AG09319 (cell line): ENCODE measurements at places on chromosomes 6 and 20.

GRCh38 chr6:105545947-105546731 lies 143.3 kb upstream of the PREP start:
- DNase-seq = peak; percentile 78

GRCh38 chr6:235763-236360 lies 56.4 kb upstream of the DUSP22 start:
- DNase-seq = peak; percentile 11

DNA sequence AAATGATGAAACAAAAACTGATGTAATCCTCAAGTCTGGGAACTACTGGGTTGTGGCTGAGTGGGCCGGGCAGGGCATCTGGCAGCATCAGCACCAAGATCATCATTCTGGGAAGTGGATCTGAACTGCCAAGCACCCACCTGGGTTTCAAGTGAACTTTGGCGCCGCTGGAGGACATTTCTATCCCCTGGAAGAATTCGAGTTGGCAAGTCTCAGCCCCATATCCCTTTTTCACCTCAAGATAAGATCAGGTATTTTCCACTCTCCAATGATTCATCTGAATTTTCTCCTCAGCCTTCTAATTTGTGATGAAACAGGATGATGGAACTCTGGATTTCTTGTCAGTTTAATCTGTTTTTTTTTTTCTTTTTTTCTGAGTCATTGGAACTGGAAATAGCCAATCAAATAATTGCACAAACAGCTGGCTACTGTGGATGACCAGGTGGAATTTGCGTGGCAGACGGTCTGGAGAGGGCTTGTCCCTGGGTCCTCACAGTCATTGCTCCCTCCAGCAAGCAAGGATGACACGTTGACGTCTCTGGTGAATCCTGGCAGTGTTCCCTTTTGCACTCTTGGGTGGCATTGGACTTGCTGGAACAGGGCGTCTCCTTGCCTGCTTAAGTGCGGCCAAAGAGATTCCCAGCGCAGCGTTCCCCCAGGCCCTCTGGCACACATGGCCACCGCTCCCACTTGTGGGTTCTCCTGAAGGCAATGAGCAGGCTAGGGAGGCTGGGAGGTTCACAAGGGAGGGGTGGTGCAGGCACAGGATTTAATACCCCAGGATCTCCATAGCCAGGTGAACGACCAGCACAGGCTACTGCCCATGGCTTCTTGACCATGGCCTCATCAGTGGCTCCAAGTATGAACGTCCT lies 80.4 kb downstream of the DHX35 start:
- DNase-seq = no peak

GRCh38 chr6:20565342-20565741 lies 31.1 kb downstream of the CDKAL1 start:
- no peak for DNase-seq

- no peak for DNase-seq
Observed at GRCh38 chr6:17289630-17290061, 8.5 kb downstream of the RBM24 start.

DNA sequence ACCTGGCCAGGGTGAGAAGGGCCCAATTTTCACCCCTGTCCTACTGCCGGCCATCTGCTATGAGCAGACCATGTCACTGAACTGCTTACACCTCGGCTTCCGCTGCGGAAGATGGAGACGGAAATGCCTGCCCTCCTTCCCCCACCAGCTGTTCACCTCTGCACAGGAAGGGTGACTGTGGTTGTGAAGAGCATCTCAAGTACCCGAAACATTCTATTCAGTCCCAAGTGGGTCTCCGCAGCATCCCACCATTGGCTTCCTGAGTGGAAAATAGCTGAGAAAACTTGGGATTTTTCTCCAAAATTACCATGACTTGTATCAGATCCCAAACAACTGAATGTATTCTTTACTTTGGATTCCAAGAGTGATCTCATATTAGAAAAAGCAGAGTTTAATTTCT lies 16.1 kb downstream of the DOK5 start:
- DNase-seq = no peak

DNA sequence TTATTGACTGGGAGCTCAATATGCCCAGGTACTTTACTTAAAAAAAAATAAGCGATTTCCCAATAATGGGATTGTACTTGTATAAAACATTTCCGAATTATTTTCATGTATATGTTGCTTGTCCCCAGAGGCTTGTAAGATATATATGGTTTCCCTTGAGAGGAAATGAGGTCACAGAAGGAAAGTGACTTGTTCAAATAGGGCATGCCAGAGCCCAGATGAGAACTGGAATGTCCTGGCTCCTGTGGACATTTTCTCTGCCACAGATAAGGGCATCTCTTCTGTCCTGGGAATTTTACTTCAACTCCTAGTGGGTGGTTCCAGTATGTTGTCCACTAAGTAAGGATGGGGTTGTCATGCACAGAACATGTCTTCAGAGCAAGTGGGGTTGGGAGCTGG lies 63.0 kb downstream of the LYRM2 start:
- DNase-seq = no peak

DNA sequence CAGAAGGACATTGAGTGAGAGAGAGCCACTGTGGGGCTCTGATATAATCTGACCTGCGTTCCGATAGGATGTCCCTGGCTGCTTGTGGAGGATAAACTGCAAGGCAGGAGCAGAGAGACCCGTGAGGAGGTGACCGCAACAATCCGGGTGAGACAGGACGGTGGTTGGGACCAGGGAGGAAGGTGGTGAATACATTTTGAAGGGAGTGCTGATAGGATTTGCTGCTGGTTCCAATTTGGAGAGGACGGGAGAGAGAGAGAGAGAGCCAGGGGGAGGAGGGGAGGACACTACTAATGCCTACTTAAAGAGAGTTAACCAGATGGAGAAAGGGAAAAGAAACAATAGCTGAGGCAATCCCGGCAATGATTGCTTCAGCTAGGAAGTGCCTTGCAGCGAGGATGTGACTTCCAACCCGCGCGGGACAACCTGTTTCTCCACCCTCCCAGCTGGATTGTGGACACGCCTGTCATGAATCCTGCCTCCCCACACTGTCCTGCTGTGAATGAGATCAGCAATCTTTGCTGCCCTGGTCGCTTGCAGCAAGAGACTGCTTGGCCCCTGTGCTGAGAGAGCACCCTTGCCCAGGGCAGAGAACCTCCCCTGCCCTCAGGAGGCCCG lies 199.0 kb upstream of the KCNG1 start:
- DNase-seq = peak; percentile 38

DNA sequence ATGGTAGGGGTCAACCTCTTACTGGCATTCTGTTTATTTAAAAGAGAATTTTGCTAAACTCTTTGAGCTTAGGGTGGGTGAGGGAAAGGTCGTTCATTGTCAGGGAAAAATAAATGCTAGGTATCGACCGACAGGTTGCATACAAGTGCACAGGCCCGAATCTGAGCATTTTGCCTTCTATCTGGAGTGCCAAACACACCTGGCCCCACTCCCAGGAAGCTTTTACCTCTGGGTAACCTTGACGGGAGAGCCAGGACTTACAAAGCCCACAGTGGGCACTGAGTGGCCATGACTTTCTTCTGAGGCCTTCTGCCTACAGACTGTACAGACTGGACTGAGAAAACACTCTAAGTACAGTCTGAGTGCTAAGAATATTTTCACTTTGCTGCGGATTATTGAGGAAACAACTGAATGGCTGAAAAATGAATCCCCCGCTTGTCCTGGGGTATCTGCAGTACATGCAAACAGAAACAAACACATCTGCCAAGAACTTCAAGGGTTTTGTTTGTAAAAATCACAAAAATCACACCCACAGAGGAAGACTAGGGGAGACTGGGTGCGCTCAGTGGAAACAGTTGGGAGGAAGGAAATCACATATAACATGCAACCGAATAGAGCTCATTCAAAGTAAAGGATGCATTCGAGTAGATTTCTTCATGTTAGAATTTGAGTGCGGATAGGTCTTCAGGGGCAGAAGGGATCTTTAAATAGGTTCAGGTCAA lies 152.8 kb downstream of the NFATC2 start:
- no peak for DNase-seq

DNA sequence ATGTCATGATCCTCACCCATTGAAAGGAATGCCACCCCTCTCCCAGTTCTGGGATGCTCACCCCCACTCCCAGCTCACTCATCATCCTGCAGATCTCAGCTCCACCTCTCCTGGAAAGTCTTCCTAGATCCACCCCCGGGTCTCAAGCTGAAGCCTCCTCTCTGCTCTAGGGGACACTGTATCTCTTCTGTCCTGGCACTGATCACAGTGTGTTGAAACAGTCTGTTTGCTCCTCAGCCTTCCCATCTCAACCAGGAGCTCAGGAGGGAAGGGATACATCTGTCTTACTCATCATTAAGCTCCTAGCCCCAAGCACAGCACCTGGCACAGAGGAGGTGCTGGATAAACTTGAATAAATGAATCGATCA lies 80.1 kb downstream of the MRPL14 start:
- no peak for DNase-seq

DNA sequence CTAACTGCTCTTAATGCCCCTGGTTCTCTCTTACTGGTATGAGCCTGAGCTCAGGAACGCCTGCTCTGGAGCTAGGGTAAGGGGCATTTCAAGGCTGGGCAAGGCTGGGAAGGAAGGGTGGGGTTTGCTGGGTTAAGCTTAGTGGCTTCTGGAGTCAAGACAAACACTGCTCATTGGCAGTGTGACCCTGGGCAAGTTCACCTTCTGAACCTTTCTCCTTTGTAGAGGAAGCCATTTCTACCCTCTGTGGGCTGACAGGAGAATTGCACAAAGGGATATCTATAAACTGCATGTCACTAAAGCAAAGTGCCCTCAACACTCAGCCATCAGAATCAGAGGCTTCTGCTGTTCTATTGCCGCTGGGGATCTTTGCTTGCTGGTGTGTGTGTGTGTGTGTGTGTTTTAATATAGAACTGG lies 20.3 kb upstream of the LRRN4 start:
- no peak for DNase-seq

DNA sequence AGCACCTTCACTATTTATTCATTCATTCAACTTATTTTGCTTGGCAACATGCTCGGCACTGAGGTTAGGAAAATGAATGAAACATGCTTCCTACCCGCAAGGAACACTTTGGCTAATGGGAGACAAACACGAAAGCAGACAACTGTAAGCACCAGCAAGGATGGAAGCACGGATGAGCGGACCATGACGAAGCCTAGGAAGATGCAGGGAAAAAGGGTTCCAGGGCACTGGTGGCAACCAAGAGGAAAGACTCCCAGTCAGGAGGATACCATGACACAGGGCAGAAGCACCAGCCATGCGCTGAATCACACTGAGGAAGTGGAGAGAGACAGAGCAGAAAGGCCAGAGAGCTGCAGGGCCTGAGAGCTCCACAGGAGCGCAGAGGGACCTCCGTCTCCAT lies 9.8 kb downstream of the PDE10A start:
- DNase-seq = no peak
